Iris pigment epithelial cell (primary cell): ENCODE measurements at places on chromosomes 7 and 10.

- DNase-seq = peak; percentile 34
Observed at GRCh38 chr10:110643653-110644597, at the start of gene RBM20. Gene RBM20, plus strand, starts transcription at chr10:110644336. Its CDS starts 119 bp downstream, at chr10:110644455.

DNA sequence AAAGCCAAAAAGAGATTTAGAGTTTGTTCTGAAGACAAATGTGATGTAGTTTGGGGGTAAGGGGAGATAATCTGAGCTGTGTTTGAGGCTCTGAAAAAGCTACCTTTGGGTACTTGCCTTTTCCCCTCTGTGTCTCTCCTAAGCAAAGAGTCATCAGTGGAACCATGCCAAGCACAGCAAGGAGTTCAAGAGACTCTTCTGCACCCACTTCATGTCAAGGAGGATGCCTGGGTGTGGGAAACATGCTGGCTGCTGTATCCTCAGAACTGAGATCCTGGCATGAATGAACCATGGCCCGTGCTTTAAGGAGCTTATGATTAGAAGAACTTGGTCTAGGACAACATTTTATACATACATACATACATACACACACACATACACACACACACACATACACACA lies 142.9 kb downstream of the NOC3L start:
- peak; percentile 46 for DNase-seq

GRCh38 chr10:71980181-71981014 lies 16.2 kb downstream of the CHST3 start:
- DNase-seq = no peak

DNA sequence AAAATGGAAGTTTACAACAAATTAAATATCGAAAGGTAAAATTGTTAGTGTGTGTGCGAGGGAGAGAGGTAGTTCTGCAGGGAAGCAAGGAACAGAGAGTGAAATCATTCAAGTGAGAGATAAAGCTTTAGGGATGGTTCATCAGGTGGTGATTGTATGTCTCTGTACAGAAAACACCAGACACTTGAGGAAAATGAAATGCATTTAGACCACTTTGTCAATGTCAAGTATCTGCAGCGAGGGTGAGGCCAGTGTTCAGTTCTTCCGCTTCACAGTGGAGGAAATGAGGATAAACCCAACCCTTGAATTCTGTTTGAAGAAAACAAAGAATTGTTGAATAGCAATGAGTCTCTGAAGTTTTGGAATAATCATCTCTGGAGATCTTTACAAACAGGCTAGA lies 14.4 kb upstream of the ITGB1 start:
- DNase-seq = no peak

GRCh38 chr10:21130683-21131442 lies 233.8 kb upstream of the NEBL start:
- no peak for DNase-seq

- DNase-seq = peak; percentile 51
Observed at GRCh38 chr10:89086801-89087521, 96.4 kb downstream of the FAS start.

DNA sequence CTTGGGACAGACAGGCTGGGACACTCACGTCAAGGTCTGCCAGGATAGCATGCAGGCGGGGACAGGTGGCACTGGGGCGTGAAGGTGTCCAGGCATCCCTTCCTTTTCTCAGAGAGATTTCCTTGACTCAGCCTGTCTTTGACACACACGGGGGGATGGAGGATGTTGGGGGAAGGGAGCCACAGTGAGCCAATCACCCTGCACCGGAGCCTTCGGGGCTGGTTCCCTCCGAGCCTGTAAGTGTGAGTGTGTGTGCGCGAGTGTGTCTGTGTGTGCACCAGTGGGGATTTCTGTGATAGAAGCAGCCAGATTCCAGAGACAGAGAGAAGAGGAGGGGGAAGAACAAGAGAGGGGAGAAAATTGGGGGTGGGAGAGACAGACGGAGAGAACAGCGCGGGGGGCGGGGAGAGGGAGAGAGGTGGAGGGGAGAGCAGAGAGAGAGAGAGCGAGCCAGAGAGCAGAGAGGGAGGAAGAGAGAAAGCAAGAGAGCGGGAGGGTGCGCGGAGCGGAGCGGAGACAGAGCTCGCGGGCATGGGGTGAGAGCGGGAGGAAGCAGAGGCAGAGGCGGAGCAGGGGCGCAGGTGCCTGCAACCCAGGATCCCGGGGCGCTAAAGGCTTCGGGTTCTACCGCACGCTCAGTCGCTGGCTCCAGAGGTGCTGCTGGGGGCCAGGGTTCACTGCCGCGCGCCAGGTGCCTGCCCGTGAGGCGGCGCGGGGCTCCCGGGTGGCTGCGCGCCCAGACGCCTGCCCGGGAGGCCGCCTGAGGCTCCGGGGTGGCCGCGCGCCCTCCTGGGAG lies 466 bp upstream of the GPR26 start:
- DNase-seq = no peak

DNA sequence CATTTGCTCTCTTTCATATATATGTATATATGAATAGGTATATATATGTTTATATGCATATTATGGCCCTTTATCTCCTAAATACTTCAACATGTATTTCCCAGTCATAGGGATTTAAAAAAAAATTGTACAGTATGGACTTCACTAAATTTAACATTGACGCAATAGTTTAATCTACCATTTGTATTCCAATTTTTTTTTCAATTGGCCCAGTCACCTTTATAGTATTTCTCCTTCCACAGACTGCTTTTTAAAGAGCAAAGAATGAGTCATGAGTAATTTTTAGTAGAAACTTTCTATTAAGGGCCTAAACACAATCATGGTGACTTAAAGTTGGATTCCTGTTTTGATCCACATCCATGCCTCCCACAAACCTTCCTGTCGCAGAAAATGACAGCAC lies 20.5 kb downstream of the CCSER2 start:
- DNase-seq = peak; percentile 75

DNA sequence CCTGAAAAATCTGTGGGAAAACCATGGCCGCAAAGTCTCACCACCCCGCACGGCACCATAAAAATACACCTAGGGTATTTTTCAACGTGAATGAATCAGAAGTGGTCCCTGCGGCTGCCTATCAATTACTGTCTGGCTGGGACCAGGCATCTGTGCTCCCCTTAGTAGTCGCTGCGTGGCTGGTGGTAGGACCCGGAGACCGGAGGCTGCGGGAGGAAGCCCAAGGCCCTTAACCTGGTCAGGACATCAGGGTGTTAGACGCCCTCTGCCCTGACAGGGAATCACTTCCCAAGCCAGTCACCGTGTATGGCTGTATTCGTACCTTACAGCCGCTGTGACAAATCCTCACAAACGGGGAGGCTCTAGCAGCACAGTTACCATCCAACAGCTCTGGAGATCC lies 141.5 kb upstream of the PPP2R2D start:
- DNase-seq = no peak

DNA sequence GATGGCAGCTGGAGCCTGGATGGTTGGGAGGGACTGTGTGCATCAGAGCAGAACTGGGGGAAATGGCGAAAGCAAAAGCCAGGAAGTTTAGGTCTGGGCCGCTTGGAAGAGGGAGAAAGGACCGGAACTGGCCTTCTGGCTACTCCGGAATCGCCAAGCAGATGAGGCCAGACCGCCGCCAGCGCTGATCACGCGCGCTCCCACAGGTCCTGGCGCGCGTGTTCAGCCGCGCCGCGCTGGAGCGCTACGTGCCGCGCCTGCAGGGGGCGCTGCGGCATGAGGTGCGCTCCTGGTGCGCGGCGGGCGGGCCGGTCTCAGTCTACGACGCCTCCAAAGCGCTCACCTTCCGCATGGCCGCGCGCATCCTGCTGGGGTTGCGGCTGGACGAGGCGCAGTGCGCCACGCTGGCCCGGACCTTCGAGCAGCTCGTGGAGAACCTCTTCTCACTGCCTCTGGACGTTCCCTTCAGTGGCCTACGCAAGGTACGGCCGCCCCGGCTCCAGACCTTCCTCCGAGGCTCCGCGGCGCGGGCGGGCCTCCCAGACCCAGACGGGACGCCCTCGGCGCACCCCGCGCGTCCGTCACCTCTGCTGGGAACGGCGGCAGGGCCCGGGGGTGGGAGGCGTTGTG lies 2.0 kb downstream of the CYP26C1 start:
- DNase-seq = peak; percentile 61

GRCh38 chr7:44965441-44965903 lies 13.3 kb downstream of the MYO1G start:
- DNase-seq = no peak

GRCh38 chr7:33339074-33339790 lies 209.9 kb downstream of the BBS9 start:
- DNase-seq = no peak

DNA sequence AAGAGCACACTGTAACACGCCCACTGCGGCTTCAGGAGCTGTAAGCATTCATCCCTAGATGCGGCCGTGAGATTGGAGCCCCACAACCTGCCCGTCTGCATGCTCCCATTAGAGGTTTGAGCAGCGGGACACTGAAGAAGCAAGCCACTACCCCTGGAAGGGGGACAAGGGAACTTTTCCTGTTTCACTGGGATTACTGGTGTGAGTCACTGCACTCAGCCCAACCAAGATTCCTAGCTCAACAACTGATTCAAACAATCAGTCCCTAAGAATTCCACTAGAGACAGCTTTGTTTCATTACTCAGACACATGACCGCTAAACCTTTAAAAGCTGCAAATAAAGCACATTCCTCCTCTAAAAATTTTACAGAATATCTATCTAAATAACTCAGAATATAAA lies 69.8 kb downstream of the ORC5 start:
- peak; percentile 67 for DNase-seq

DNA sequence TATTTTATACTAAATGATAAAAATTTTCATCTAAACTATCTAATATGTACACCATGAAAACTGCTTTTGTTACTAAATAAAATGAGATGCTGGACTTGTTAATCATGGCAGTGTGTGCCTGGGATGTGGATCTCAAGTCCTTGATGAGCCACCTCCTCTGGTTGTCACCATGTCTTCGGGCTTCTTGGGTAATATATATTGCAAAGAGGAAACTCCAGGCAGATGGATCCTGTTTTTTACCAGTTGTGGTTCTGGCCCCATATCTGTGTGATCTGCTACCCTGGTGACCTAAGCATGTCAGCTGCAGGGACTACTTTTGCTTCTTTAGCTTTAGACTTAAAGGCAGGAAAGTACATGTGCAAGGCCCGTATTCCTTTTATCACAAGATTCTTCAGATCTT lies 46.2 kb downstream of the TMEM60 start:
- DNase-seq = no peak

DNA sequence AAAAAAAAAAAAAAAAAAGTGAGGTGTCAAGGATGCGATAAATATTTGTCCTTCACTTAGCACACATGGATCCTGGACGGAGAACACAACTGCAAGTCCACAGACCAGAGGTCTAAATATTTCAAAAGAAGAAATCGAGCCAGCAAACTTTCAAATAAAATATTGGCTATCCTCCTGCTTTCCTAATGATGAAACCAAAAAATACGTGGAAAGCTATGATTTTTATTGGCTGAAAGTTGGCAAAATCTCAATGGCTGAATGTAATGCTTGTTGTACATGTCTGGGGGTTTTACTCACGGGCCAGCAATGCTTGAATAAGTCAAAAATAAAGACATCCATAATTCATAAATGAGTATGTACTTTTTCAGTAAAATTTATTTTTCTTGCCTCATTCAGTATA lies 19.0 kb upstream of the MGMT start:
- no peak for DNase-seq

GRCh38 chr10:37704566-37704965 lies 152.8 kb downstream of the ZNF248 start:
- DNase-seq = no peak

DNA sequence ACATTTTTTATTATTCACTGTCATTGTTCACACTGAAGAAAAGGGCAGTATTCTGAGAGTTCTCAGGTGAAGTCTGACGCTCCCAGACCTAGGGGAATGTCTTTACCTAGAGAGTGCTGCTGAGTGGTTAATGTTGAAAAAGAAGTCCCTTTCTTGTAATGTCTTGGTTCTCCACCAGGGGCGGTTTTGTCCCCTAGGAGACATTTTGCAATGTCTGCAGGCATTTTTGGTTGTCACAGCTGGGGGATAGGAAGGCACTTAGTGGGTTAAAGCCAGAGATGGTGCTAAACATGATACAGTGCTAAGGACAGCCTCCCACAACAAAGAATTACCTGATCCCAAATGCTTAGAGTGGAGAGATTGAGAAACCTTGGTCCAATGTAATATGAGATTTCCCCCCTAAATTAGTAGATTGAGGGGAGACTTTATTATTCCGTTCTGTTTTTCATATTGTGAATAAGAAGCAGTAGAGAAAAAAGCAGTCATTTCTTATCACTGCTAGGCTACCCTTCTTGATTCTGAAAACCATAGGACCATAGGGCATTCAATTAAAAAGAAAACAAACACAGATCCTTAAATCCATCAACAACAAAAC lies 13.1 kb downstream of the UMAD1 start:
- peak; percentile 6 for DNase-seq

- peak; percentile 63 for DNase-seq
Observed at GRCh38 chr10:37860494-37861190, 3.2 kb upstream of the ZNF248 start.
